ENCODE measurements at places on chromosomes 4 and X. TPM values are rescaled to one million over a fixed set of nuclear protein-coding genes. Genes with fewer than 3 reads are reported as not detected.
A peak's percentile ranks its signal among the peaks of the same experiment; 100 is the strongest.

DNA sequence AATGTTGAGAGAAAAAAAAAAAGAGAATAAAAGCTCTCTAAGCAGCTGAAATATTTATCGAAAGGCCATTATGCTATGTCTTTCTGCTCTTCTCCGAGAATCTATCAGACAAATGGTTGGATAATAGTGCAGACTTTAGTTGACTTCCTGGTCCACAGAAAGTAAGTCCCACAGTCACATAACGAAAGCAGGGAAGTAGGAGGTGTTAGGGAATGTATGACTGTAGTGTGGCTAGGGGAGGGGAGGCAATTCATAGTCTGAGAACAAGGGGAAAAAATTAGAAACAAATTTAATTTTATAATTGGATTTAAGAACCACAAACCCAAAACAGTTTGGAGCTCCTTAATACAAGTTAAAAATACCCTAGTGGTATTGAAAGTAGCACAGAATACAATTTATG, 79.7 kb upstream of the VEGFC start:
- no peak for DNase-seq

- no peak for DNase-seq
Measured at GRCh38 chr4:27176400-27176799, 315.8 kb downstream of the STIM2 start.

DNA sequence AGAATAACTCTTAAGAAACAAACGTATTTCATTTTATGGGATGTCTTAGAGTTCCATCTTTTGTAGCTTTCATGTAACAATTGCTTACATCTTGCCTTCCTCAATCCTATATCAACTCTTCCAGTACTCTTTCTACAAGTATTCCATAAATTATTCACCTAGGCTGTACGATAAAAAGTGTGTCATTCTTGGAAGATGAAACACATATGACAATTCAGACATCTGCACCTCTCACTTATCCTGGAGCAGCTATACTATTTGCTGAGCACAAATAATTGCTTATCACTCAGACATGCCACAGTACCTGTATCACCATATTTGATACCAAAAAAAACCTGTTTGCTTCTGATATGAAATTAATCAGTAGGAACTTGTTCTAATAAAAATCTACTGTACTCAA, 1.0 kb downstream of the POF1B start:
- no peak for DNase-seq

GRCh38 chr4:140269369-140269768, 104.1 kb upstream of the SCOC start:
- no peak for DNase-seq

GRCh38 chrX:97387004-97387403, 503.3 kb downstream of the RPA4 start:
- no peak for DNase-seq

DNA sequence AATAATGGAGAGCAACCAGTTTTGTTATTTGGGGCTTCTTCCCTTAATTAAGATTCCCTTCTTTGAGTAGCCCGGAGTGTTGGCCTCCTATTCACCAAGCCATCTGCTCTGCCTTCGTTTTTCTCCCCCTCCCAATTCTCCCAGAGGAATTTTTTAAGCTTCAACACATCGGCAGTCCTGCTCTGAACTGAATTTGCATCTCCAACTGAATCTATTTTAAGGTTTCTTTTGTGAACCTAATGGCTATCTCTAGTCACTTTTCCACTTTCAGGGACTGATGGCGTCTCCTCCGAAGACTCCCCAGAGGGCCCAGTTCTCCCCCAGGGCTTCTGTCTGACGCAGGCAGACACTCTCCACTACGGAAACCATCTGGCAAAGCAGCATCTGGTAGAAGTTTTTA, 280.2 kb downstream of the ADGRA3 start:
- DNase-seq, result no peak

DNA sequence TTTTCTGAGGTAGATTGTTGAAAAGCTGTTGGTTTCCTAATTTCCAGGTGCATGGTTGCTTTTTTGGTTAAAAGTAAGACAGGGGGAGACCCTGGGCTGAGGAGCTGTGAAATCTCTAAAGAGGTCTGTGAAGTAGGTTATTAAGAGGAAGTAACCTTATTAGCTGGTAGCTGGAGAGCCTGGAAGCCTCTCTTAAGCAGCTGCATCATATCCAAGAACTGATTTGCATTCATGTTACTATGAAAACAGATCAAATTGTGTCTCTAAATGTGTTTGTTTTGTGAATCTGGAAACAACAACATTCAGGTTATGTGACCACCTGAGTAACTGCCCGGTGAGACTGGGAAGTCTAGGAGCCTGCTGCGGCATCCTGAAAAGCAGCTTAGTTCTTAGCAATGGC, 54.1 kb downstream of the ARHGAP10 start:
- DNase-seq, result no peak

DNA sequence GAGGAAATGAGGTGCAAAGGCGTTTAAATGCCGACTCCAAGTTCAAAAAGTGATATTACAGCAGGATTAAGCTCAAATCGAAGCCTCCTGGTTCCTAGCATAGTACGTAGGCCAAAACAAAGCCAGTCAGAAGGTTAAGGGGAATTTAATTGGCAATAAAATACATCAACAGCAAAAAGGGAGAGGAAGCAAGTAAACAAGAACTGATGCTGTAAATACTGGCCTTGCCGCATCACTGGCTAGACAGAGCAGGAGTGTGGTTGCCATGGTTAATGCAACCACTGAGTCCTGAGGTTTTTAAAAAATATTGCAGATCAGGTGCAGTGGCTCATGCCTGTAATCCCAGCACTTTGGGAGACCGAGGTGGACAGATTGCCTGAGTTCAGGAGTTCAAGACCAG, 63.2 kb upstream of the FBXW7 start:
- DNase-seq, result no peak

DNA sequence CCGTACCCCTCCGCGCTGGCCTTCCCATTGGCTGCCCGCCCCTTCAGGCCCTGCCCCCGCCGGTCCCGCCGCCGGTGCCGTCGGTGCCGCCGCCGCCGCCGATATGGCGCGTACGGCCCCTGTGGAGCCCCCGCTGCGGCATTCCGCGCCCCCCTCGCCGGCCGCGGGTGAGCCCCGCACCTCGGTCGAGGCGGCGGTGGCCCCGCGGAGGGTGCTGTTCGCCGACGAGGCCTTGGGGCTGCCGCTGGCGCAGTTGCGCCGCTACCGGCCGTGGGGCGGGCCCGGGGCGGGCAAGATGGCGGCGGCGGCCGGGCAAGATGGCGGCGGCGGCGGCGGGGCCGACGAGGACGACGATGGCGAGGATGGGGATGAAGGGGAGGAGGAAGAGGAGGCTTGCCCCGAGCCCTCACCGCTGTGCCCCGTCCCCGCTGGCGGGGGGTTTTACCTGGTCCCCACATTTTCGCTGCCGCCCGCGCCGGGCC, at the start of gene PPP1R3F:
PPP1R3F (plus strand) TSS at position 27 of the 482 bp plus-strand sequence; CDS start at position 104, 77 bp downstream.
- DNase-seq, result no peak

DNA sequence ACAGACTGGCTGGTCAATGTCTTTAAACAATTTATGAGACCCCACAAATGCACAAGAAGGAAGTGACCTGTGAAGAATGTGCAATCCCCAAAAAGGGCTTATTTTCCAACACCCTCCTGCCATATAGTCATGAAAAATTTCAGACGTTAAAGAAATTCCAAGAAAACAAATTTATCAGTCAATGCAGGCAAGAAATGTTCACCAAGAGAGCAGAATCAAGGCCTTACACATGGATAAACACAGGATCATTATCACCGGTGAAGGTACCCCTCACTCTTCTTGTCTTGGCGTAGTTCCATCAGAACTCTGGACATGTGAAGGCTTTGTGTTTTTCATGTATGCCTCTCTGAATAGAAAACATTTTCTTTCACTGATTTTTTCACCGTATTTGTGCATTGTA, 186.7 kb upstream of the GALNTL6 start:
- no peak for DNase-seq

GRCh38 chrX:41785685-41786084, 61.7 kb downstream of the GPR82 start:
- DNase-seq, result no peak

DNA sequence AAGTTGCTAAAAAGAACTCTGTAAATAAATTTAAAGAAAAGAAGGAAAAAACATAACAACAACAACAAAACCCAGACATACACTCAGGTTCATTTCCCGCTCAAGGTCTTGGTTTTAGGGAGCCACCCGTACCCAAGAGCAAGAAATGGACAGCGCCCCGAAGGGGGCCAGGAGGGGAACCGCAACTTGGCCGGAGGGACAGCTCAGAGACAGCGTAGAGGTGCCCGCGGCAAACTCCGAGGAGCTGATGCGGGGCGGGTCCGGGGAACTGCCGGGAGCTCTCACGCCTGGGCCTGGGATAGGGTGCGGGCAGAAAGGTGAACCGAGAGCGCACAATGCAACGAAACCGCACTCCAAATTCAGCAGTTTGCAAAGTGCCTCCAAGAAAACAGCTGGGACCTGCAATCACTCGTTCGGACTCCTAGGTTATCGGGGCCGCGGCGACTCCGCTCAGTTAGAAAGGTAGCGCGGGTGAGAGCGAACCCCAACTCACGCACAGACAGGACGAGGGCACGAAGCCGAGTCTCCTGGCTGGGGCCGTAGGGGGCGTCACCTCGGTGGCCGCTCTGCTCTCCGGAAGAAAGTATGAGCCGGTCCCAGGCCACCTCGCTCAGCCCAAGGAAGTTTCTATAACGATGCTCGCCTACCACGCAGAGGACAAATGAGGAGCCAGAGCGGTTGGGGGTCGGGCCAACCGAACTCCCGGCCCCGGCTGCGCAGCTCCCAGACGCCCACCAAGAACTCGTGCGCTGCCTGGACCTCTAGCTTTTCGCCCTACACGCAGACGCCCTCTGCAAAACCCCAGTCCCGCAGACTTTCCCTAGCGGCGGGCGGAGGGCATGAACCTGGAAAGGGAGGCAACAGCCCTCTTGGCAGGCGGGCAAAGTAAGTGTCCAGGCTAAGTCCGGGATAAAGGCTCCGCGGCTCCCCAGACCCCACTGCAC, 1.4 kb downstream of the NDNF start:
- no peak for DNase-seq

- no peak for DNase-seq
Measured at GRCh38 chr4:184806229-184806550, 19.6 kb downstream of the ACSL1 start.

DNA sequence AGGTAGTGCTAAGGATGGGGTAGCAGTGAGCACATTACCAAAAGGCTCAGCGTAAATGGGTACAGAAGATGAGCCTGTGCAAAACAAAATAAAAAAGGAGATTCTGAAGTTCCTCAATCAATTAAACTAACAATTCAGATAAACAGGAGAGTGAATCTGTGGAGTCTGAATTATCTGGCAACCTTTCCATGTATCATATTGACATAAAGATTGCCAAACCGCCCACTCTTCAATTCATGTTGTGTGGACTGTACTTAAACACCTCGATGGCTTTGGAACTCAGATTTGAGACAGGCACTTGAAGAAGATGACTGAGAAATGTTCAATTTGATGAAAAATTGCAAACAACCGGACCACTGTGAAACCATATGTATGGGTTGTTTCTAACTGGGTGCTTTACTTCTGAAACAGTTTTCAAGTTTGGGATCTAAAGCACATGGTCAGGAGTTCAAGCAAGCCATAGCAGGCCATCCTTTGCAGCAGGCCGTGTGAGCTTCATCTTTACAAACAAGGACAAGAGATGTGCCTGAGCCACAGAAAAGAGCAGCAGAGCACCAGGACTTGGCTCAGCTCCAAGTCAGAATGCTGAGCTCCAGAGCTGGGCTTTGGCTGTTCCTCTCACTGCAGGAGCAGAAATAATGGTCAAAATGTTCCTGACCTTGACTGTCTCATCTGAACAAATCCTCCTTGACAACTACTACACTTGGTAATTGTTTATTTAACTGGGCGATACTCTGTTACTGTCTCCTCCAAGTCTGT, 108.1 kb downstream of the MGST2 start:
- no peak for DNase-seq

DNA sequence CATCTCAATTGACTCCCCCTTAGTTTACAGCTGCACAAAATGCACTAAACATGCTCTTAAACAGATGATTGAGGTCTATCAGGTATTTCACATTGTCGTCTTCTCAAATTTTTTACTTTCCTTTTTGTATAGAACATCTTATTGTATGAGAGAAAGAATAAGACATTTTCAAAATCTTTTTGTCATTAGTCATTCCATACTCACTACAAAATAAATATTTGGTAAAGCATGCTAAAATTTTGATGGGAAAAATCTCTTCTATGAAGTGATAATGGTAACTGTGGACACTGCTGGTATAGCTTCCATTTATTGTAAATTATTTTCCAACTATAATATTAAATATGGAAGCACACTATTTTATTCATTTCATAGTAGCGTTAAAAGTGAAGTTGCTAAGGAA, 185.6 kb upstream of the FSTL5 start:
- DNase-seq, result no peak

- DNase-seq, result peak; percentile 31
Measured at GRCh38 chrX:23782455-23782854, 518 bp upstream of the SAT1 start.

GRCh38 chrX:141619336-141619735, 29.8 kb downstream of the SPANXA2 start:
- no peak for DNase-seq

DNA sequence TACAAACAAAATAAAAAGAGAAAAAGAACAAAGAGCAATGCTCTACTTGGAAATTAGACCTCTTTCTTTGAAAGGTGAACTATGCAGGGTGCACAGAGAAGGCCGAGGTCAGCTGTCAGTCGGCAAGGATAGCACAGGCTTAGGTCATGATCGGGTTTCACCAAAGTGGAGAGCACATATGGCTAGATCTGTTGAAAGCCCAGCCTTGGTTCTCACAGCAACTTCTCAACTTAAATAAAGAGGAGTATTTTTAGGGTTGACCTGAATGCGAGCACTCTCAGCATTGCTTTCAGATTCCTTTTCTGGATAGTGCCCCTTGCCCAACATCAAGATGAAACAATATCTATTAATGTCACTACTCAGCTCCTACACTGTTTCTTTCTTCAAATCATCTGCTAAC, 122.9 kb upstream of the GPC4 start:
- DNase-seq, result no peak

DNA sequence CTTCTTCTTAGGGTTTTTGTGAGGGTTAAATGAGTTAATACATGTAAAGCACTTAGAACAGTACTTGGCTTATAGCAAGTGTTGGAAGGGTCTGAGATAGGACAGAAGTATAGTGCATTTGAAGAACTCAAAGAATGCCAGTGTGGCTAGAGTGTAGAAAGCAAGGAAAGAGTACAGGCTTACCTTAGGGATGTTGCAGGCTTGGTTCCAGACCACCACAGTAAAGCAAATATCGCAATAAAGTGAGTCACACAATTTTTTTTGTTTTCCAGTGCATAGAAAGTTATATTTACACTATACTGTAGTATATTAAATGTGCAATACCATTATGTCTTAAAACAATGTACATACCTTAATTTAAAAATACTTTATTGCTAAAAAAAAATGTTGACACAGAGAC, 41.3 kb downstream of the KIF4A start:
- no peak for DNase-seq

GRCh38 chr4:75287738-75288517, 226.3 kb downstream of the RCHY1 start:
- DNase-seq, result no peak

- DNase-seq, result peak; percentile 63
Measured at GRCh38 chr4:122922877-122923511, 597 bp upstream of the NUDT6 start.

UGT2B10 gene
- not detected for total RNA-seq

MAOB gene
- not detected for total RNA-seq

TMPRSS11A gene
- not detected for total RNA-seq

FRG2 gene
- total RNA-seq, result not detected

ADH1A gene
- not detected for total RNA-seq

FMR1NB gene
- not detected for total RNA-seq

SMIM31 gene
- not detected for total RNA-seq

GASK1B gene
- total RNA-seq, result 44.8 TPM

BST1 gene
- total RNA-seq, result 35.6 TPM

EPGN gene
- total RNA-seq, result not detected

NAP1L3 gene
- total RNA-seq, result 0.39 TPM

CLNK gene
- total RNA-seq, result not detected

PAGE2B gene
- total RNA-seq, result not detected

KLB gene
- under 0.01 TPM for total RNA-seq

Data from dermis microvascular lymphatic vessel endothelial cell (primary cell).